NCI-H446 (cell line): ENCODE measurements at places on chromosomes 2 and 18.
A peak's percentile ranks its signal among the peaks of the same experiment; 100 is the strongest.

- DNase-seq, result no peak
Observed at GRCh38 chr2:164739966-164740365, 101.7 kb downstream of the COBLL1 start.

- no peak for DNase-seq
Observed at GRCh38 chr2:35343135-35343534, 1012.4 kb upstream of the CRIM1 start.

DNA sequence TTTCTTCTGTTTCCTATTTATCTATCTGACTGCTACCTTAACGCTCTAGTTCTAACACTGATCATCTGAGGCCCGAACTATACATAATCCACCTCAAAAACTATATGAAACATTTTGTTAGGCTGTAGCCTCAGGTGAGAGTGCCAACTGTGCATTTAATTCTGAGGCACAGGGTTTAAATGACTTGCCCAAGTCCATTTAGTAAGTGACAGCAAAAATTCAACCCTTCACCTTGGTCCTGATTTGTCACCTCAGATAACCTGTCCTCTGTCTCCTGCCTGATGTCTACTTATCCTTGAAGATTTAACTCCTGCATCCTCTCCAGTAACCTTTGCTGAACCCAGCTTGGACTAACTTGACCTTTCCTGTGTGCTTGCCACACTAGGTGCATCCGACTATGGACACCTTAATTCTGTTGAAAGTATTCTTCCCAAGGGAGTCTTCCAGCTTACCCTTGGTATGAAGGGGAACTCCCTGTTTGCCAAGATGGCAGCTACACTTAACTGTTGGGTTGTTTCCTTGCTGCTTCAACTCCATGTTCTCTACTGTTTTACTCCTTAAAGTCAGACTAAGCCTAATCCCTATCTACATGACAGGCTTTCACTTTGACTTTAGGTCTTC lies 23.5 kb downstream of the CD302 start:
- DNase-seq, result no peak

DNA sequence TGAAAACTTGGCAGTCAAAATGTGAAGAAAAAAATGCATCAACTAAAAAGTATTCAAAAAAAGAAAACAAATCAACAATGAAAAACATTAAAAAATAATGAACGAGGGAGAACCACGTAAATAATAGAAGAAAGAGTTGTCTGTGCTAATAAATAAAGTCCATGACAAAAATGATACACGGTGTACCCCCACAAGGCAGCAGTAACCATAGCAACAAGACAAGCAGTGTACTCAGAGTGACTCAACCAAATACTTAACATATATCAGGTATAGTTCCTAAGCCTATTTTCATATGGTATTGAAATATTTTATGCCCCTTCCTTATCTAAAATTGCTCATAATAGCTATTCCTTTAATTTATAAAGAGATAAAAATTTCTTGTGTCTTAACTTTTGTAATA lies 162.3 kb upstream of the TMEM200C start:
- DNase-seq, result no peak

DNA sequence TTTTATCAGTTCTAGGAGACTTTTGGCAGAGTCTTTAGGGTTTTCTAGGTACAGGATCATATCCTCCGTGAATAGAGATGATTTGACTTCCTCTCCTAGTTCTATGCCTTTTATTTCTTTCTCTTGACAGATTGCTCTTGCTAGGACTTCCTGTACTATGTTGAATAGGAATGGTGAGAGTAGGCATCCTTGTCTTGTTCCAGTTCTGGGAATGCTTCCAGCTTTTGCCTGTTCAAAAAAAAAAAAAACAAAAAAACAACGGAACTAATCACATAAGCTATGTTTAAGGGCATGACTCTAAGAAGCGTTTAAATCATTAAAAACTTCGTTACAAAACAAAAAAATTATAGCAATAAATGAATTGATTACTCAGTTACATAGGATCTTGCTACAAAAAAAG lies 145.7 kb downstream of the NUP35 start:
- DNase-seq, result peak; percentile 67

- DNase-seq, result no peak
Observed at GRCh38 chr2:224111576-224111975, 72.5 kb upstream of the SERPINE2 start.

- DNase-seq, result no peak
Observed at GRCh38 chr2:14749884-14750283, 117.4 kb downstream of the LRATD1 start.

DNA sequence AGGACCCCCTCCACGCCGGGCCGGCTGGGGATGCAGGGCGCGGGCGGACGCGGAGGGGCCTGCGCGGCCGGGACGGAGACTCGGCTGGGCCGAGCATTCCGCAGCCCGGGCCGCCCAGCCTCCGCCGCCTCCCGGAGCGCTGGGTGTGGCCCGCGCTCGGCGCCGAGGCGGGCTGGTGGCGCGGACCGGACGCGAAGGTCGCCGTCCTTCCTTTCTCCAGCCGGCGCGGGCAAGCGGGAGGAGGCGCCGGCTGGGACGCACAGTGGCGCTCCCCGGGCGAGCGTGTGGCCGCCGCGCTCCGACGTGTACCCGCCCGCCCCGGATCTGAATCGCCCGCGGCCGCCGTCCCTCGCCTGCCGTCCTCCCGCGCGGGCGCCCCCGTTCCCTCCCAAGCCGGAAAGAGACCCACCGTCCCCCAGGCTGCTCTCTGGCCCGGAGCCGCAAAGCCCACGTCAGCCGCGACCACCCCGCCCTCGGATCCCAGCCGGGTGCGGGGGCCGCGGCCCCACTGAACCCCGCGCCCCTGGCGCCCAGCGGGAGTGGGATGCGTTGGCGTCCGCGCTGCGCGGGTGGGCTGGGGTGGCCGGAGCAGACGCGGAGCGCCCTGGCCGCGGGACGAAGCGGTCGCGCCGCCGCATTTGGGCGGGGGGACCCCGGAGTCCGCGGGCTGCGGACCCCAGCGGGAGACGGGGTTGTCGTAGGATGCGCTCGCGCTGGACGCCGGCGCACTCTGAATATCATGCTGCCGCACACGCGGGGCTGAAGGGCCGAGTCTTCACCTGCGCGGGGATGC lies 634 bp downstream of the SPATS2L start:
- DNase-seq, result no peak

- DNase-seq, result no peak
Observed at GRCh38 chr2:15568874-15569273, 7.7 kb upstream of the NBAS start.

DNA sequence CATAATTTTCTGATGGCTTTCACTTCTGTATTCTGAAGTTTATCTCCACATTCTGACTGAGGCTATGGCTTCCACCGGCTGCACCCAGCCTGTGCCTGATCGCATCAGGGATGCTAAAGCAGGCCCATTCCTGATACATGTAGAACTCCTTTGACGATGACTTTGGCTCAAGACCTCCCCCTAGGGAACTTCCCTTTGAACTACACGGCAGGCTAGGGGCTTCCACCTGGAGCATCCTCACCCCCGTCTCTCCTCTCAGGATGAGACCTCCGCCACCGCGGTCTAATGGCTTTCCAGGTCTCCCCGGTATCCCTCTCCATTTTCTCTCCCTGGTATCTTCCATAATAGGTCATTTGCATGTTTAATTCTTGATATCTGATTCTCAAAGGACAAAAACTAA lies 214.9 kb upstream of the CHST9 start:
- no peak for DNase-seq

- DNase-seq, result no peak
Observed at GRCh38 chr2:158482594-158482993, 25.8 kb downstream of the PKP4 start.

GRCh38 chr2:220320326-220320725 lies 692.9 kb downstream of the SLC4A3 start:
- DNase-seq, result no peak

DNA sequence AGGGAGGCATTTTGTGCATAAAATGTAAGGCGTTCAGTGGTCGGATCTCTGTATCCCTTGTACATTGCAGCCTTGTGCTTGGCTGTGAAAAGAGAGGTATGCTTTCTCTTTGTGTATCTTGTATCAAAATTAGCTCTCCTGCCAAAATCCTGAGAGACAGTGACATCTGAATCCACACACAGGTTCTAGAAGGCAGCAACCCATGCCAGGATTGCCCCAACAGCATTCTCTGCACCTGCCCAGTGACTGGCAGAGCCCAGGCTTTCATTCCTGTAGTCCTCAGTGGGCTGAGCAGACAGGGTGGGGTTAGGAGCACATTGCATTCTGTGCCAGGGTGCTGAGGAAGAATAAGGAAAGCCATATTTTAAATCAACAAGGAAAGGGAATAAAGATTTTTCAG lies 740.3 kb upstream of the RAB6C start:
- no peak for DNase-seq

DNA sequence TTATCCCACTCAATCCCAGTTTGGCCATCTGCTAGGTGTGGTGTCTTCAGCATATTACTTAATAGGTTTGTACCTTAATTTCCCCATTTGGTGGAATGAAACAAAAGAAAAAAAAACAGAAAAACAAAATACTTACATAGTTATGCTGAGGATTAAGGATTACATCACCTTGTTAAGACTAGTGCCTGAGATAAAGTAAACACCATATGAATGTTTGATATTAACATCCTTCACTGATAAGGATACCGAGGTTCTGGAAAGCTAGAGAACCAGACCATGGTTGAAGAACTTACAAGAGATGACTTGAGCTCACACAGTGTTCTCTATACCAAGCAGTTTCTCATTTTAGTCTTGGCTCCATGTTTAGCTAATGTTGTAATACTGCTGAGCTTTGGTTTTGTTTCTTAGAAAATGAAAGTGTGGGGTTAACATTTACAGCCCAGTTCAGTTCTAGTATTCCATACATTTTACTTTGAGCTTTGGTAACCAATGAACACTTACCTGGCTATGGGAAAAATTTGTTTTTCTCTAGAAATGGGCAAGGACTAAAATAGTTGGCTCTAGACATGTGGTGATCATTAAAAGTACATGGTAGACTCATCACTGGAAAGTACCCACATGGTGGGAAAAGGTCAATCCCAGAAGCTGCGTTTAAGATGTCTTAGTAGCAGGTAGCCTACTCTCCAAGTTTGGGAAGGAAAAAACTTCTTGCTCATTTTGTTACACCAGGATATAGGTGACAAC lies 5.8 kb upstream of the GPD2 start:
- DNase-seq, result no peak

DNA sequence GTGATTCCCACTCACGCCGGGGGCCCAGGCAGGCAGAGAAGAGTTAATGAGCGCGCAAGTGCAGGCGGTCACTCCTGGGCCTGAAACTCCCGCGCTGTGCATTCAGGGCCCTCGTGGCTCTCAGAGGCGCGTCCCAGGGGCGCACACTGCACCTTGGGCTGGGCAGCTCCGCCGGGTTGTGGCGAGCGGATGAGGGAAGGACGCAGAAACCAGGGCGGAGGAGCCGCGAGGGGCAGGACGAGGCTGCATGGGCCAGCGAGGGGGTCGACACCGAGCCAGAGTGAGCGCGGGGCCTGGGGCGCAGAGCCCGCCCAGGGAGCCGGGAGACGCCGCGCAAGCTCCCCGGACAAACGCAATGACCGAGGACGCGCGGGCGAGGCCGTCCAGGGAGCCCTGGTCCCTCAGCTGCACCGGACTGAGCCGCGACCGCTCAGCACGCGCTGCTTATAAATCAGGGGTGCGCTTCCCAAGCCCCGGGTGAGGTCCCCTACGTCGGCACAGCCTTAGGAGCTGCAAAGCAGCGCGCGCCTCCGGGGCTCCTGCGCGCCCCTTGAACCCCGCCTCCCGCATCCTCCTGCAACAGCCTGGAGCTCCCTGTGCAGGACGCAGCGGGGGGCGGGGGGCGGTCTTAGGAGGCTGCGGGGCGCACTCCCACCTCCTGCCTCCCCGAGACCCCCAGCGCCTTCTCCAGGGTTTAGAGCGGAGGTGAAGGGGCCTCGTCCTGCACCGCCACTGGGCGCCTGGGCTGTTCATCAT lies 180.2 kb upstream of the ALKAL2 start:
- DNase-seq, result no peak

DNA sequence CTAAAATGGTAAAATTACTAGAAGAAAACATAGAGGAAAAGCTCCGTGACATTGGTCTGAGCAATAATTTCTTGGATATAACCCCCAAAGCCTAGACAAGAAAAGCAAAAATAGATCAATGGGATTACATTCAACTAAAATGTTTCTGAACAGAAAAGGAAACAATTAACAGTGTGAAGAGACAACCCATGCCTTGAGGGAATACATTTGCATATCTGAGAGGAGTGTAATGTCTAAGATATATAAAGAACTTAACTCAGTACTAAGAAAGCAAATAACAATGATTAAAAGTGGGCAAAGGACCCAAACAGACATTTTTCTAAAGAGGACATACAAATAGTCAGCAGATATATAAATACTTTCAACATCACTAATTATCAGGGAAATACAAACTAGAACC lies 206.2 kb downstream of the VAPA start:
- DNase-seq, result no peak

GRCh38 chr2:239365071-239365781 lies 35.6 kb downstream of the HDAC4 start:
- DNase-seq, result no peak

- DNase-seq, result no peak
Observed at GRCh38 chr18:37508207-37508606, 57.4 kb downstream of the CELF4 start.

- no peak for DNase-seq
Observed at GRCh38 chr2:120647487-120647886, 88.2 kb upstream of the GLI2 start.

- no peak for DNase-seq
Observed at GRCh38 chr18:39313992-39314391, 1748.4 kb upstream of the CELF4 start.

GRCh38 chr2:235384624-235385023 lies 109.2 kb upstream of the AGAP1 start:
- no peak for DNase-seq

- DNase-seq, result no peak
Observed at GRCh38 chr2:172735582-172736423, at the start of gene RAPGEF4. Gene RAPGEF4 (plus strand): TSS chr2:172735845. CDS start chr2:172735984, 139 bp downstream.

GRCh38 chr18:26547646-26548414 lies 523 bp downstream of the KCTD1 start:
- DNase-seq, result no peak

DNA sequence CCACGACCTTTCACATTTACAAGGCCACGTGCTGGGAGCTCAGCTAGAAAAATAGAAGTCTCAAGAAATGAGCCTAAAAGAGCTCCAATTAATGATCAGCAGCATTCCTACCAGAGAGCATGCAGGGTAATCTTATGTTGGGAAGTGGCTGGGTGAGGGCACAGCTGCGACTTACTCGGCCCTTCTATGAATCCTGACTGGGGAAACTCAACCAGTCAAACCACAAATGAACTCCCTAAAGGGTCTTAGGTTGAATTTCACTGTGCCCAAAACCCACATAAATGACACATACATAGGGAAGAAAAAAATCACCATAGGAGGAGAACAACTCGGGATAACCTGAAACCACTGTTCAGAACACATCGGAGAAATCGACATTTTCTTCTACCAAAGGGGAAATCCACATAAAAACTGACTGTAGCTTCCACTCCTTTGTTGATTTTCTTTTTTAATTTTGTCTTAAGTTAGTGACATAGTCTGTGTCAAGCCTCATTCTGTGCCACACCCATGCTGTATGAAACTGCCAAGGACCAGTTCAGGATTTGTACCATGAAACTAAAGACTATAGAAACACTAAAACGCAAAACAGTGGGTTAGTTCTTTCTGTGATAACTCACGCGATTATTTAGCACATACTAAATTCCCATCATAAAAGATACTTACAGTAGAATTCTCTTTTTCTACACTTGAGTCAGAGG lies 54.7 kb downstream of the UXS1 start:
- no peak for DNase-seq
